ENCODE measurements at places on chromosomes 12 and 14.

DNA sequence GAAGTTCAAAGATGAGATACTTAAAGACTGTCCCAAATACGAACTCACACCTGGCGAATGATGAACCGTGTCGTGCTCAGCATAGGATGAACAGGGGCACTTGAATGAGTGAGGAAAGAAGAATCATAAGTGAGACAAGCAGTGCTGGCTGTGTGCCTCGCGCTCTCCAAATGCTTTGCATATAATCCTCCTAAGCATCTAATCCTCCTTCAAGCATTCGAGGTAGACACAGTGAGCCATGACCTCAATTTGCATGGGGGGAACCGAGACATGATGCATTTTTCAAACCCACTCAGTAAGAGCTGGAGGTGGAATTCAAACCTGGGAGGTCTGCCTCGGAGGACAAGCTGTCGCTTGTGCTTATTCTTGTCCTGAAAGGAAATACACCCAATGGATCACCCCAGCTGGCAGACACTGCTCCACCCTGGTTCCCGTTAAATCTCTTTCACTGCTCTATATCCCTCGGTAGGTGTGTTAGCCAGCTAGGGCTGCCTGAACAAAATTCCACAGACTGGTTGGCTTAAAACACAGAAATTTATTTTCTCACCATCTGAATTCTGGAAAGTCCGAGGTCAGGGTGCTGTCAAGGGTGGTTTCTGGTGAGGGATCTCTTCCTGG, 274.0 kb downstream of the SLC15A4 start:
- no peak for DNase-seq

DNA sequence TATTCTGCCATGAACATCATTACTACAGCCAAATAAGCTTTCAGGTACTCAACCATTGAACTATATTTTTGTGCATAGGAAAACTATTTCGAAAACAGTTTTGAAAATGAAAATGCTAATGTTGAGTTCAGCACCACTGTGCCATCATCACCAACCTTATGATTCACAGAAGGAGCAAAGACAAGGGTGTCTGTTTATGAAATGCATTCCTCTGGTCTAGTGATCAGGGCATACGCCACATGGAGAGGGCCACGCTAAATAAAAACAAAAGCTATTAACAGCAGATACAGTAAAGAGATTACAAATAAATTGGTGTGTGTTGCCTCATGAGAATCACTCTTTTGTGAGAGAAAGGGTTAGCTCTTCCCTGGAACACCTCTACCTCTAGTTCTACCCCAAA, 43.2 kb upstream of the BMAL2 start:
- no peak for DNase-seq

- no peak for DNase-seq
Observed at GRCh38 chr12:6113691-6114475, 10.6 kb downstream of the VWF start.

DNA sequence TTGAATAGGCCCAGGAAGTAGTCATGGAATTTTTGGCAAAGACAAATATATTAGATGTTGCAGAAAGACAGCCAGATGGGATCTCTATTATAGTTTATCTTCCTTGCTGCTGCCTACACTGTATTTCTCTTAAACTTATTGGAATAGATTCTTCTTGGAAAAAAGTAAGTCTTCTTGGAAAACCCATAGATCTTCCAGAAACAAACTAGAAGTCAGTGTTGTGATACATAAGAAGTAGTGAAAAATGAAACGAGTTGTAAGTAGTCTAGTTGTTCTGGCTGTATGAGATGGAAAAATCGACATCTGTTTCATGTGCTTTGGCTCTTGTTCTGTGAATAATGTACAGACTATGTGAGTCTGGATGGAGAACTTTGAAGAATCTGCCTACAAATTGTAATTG, 29.0 kb downstream of the GLIPR1L2 start:
- DNase-seq: no peak

GRCh38 chr12:67747869-67748742, 99.6 kb downstream of the DYRK2 start:
- no peak for DNase-seq

DNA sequence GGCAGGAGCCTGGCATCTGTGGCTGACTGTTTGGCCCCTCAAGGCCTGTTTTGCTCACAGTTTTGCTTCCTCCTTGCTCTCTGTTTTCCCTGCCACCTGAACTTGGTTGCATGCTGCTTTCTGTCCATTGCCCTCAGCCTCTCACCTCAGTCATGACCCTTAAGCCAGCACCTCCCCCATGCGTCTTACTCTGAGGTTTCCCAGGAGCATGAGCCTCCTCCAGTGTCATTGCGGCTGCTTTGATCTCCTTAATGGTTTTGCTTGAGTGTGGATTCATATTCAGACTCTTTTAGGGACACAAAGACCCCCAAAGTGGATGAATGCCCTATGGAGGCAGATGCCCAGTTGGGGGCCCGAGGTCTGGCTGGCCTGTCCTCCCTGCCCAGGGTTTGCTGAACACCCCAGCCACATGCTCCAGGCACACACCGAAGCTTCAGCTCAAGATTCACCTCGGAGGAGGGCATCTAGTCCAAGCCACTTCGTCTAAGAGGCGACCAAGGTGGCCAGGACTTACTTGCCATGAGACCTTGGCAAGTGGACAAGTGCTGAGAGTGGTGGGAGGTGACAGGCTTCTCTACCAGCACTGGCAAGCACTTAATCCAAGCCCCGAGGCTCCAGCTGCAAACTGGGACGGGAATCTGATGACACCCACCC, 95.4 kb upstream of the DIO3 start:
- DNase-seq: no peak

DNA sequence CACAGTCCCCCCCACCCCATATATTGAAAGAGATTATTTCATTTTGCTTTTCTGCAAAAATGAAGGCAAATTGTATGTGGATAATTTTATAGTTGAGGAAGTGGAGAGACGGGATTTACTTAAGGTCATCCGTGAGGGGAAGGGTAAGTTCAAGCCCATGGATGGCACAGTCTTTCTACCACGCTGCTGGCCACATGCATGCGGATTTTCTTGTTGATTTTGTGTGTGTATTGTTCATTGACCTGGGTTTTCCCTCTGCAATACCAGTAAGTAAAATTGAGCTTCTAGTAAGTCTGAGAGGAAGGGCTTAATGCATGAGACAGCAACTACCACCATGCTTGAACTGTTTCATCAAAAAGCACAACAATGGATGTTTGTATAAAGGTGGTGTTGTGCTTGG, 35.1 kb downstream of the ACACB start:
- DNase-seq: no peak

DNA sequence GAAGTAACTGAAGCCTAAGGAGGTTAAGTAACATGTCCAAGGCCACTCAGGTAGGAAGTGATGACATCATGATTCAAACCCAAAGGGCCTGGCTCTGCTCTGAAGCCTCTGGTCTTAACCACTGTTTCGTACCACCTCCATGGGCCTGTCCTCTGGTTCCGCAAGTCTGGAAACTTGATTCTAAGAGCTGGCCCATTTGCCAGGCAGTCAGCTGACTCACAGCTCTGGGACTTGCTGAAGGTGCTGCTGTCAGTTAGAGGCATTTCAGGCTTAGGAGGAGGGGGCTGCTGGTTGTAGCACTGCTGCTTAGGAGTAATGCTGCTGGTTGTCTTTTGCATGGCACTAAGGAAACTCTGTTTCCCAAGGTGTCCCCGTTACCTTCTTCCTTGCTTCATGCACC, 7.9 kb downstream of the NRXN3 start:
- no peak for DNase-seq

DNA sequence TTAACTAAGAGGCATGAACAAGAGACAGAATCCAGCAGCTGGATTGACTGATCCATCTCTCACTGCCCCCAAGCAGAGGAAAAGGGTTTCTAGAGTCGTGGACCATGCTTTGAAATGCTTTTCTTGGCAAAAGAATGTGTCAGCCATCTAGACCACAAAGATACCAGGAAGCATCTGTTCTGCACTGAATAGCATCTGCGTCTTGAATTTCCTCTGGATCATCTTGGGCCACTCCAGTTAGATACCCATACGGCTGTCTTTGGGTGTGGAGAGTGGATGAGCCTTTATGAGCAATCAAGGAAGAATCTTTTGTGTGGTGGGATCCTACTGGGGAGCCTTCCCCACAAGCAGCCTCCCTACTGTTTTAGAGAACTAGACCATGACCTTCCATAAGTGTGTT, 16.0 kb upstream of the RFX4 start:
- no peak for DNase-seq
